Stimulated activated memory B cell treated with anti-CD40 and anti-IgM and Interleukin-4, amounts not matched to agents 10 μg/mL and 1 μg/mL and 100 μg/mL, for 72 hours (primary cell): ENCODE measurements at places on chromosomes 1 and 21.
A peak's percentile ranks its signal among the peaks of the same experiment; 100 is the strongest.

GRCh38 chr1:54016343-54017282 is 1.4 kb downstream of the LDLRAD1 start:
- ATAC-seq: no peak

GRCh38 chr1:31765041-31765467 is 914 bp upstream of the ADGRB2 start:
- ATAC-seq: no peak

GRCh38 chr21:44424608-44425306 is 30.6 kb upstream of the LRRC3 start:
- no peak for ATAC-seq

DNA sequence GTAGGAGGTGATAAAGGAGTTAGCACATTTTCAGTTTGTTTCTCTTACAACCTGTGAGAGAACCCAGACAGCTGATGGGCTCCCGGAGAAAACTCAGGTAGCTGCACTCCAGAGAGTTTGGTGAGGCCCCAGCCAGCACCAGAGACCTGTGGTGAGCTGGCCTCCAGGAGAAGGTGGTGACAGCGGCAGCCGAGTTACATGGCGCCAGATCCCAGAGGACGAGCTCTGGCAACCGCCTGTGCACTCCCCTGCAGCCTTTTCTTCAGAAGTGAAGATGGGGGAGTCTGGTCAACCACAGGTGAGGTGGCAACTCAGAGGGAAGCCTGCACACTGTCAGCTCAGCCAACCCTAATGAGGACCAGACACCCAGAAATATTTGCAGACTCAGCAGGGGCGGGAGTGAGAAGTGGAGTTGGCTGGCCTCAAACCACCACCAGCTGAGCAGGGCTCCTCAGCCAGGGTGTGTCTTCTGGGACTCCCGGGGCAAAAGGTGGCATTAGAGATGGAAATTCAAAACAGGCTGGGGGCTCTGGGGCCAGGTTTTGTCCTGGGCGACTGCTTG is 209.7 kb downstream of the SETD4 start:
- peak; percentile 59 for ATAC-seq

DNA sequence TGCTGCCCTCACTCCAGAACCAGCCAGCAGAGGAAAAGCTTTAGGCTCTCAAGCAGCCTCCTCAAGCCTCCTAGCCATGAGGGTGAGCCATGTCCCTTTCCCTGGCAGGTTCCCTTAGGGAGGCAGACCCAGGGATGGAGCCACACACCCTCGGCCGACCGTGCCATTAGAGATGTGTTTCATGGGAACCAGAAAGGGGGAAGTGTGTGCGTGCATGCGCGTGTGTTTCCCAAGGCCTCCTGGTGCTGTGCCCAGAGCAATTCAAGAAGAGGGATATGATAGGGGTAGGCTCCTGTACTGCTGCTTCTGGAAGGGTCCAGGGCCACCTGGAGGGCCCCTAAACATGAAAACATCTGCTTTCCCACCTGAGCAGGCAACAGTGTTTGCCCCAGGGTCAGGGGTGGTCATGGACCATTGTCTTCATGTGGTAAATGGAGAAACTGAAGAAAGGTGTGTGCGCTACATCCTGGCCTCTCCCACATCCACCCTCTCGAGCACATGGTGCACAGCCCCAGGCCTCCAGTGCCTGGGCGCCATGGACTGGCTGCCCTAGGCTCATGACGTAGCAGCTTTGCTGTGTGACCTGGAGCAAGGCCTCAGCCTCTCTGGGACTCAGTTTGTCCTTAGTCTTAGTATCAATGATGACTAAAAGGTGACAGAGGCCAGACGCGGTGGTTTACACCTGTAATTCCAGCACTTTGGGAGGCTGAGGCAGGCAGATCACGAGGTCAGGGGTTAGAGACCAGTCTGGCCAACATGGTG is 48.1 kb downstream of the SYF2 start:
- ATAC-seq: no peak

- no peak for ATAC-seq
Measured at GRCh38 chr1:184889902-184890301, 84.4 kb downstream of the NIBAN1 start.

GRCh38 chr1:152870831-152871730 is 7.0 kb upstream of the SMCP start:
- no peak for ATAC-seq

- no peak for ATAC-seq
Measured at GRCh38 chr21:32359719-32360260, 33.0 kb downstream of the URB1 start.

DNA sequence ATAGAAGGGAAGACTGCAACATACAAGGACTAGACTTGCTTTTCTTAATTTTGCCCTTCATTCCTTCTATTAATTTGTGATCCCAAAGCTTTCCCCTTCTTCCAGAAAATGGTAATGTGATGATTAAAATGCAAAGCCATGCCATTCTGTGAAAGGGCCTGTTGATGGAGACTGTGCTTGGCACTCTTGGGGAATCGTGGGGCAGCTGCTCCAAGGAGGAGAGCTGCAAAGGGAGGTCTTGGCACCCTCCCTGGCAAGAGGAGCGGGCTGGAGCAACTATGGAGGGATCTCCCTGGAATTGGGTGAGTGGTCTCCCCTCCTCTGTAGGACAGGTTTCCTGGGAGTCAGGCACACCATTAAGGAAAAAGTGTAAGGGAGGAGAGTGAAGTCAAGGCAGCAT is 16.6 kb downstream of the CACNA1S start:
- no peak for ATAC-seq

DNA sequence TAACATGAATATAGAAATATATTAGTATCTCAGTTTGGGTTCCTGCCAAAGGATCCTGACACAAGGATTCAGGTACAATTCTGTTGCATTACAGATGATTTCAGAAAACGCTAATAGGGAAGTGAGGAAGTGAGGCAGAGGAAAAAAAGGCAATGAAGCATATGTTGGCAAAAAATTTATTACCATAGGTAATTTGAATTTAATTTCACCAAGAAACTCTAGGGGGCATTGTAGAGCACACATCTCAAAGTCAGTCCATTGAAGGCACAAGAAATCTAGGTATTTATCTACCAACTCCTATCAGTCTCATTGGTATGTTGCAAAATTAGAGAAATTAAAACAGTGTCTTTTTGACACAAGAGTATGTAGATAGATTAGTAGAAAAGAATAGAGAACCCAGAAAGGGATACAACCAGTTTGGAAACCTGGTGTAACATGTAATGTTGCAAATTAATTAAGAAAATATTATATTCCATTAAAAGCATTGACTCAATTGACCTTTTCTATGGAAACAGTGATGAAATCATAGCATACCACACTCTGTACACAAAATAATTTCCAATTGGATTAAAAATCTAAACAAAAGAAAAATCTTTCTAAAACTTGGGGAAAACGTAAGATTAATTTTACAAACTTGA is 104.9 kb upstream of the SNX7 start:
- no peak for ATAC-seq

GRCh38 chr1:218546314-218546713 is 201.2 kb downstream of the TGFB2 start:
- no peak for ATAC-seq

GRCh38 chr1:59499273-59499942 is 202.5 kb downstream of the FGGY start:
- no peak for ATAC-seq

GRCh38 chr1:87647430-87648177 is 318.9 kb downstream of the LMO4 start:
- ATAC-seq: no peak

DNA sequence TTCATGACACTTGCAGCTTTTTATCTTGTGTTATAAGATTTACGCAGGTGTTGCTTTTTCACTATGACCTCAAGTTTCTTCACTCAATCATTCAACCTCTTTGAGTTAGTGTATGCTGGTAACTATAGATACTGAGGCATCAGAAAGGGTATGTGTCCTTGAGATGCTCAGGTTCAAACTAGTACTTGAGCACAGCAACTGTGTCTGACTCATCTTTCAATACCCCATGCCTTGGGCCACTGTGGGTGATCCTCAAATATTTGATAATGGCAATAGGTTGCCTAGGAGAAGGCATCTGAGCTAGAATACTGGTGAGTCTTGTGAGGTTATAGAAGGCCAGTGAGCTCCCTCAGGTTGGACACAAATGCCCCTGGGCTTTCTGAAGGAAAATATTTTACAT is 88.1 kb upstream of the SPATA6 start:
- ATAC-seq: no peak

DNA sequence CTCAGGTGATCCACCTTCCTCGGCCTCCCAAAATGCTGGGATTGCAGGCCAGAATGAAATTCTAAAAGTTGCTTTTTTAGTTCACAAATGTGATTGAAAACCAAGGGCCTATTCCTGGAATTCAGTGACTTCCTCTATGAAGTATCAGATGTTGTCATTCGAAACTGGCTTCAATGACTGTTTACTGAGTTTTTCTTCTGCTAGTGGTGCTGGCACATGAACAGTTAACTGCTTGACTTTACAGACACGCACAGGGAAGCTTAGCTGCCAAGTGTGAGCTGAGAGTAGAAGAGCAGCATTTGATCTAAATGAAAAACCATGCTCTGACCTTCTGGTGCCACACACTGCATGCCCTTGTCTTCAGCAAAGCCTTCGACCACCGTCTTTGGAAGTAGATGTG is 32.8 kb upstream of the AJAP1 start:
- ATAC-seq: no peak

DNA sequence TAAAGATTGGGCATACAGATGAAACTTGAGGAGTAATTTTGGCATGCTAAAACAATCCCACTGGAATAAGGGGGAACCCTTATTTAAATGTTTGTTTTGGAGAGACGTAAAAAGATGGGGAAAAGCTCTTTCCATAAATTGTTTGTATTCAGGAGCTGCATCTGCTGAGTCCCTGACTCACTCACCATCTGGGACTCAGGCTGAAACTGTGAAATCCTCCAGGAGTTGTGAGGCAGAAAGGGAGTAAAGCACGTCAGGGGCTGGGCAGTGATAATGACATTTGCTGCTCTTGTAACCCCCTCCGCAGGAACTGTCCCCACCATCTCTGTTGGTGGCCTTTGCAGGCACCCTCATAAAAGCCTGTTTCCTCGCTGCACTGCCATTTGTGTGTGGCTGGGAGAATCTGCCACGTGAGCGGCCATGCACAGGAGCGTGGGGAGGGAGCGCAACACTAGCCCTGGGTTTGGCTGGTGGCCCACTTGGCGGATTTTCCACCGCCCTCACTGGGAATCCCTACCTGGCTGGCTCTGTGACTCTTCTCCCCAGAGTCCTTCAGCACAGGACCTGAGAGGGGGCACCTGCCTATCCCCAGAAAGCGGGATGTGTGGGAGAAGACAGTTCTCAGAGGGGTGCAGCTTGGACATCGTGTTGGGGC is 45.3 kb downstream of the ZSCAN20 start:
- no peak for ATAC-seq

GRCh38 chr1:94552071-94552586 is 10.6 kb upstream of the F3 start:
- no peak for ATAC-seq

DNA sequence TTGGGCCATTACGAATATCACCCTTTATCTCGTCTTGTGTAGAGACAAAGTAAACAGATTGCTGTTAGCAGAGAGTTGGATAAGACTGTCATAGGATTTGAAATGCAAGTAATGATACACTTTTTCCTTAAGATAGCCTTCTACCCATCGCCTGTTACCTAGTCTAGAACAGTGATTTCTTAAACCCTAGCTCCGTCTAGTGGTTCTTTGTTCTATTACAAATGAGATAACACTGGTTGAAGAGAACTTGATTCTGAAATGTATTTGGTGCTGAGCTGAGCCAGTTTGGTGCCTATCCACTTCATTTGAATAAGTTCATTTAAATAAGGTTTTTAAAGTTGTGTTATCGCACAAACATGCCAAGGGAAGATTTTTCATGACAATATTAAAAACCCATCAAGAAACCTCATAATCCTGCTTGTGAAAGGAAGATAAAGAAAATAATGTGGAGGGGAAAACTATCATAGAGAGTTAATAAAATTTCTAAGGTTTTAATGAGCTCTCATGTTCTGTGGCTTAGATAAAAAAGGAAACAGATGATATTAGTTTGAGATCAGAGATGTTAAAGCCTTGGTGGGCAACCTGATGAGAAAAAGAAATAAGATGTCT is 1.5 kb upstream of the KCNH1 start:
- ATAC-seq: no peak

DNA sequence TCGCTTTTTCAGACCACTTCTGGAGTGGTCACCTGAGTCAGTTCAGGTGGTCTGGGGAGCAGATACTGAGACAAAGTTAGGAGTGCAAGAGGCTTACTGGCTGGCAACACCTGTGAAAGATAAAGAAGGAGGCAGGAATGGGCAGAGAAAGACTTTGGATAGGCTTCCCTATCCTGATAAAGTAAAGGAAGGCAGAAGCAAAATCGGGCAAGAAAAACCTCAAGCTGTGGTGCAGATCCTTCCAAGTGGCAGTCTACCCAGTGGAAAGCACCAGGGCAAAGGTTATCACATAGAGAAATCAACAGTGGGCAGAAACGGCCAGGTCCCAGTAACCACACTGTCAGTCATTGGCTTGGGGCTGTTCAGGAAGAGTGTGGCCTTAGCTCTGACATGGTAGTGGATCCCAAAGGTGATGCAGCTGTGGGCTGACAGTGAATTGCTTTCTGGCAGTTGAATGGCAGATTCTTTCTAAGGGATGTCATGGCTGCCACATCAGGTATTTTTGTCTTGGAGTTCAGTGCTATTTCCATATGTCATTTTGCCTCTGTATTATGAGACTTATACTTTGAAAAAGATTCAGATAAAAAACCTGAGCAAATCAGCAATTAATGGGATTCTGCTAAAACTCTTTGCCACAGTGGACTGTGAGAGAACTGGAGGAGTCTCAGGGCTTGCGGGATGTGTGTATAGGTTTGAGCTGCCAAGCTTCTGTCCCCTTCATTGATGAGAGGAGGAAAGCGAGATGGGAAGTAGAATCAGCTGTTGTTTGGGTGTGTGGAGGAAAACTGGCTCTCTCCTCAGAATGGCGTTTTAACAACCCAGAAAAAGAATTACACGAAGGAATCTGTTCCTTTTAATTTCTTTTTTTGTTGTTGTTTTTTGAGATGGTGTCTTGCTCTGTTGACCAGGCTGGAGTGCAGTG is 8.1 kb upstream of the CGN start:
- no peak for ATAC-seq

- no peak for ATAC-seq
Measured at GRCh38 chr1:210736713-210737112, 397.2 kb downstream of the KCNH1 start.

DNA sequence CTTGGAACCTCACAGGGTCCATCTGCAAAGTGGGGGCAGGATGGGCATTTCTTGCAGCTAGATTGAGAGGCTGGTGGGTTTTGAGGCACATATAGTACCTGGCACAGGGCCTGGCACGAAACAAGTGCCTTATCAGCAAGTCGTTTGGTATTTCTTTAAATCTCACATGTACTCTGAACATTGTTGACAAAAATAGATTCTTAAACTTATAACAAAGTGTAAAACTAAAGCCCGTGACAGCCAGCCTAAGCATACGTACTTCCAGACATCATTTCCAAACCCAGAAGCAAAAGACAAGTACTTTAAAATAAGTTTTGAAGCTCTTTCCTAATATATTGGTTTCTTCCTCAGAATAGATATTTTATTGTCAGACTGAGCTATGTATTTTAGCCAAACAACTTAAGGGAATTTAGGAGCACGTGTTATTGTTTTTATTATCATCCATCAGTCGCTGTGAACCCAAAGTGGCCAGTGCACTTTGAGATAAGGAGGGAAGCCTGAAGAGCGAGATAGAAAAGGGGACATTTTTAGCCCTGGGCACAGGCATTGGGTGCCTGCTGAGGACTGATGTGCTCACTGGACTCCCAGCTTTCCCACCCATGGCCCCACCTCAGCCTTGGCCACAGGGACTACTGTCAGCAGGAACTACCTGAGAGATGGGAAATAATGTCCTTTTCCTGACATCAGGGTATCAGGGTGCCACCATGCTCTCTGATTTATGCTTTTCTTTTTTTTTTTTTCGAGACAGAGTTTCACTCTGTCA is 3.0 kb downstream of the FBLIM1 start:
- no peak for ATAC-seq

- ATAC-seq: no peak
Measured at GRCh38 chr1:7335224-7335879, 435.7 kb upstream of the VAMP3 start.
